ENCODE measurements at places on chromosomes 1 and 21.

DNA sequence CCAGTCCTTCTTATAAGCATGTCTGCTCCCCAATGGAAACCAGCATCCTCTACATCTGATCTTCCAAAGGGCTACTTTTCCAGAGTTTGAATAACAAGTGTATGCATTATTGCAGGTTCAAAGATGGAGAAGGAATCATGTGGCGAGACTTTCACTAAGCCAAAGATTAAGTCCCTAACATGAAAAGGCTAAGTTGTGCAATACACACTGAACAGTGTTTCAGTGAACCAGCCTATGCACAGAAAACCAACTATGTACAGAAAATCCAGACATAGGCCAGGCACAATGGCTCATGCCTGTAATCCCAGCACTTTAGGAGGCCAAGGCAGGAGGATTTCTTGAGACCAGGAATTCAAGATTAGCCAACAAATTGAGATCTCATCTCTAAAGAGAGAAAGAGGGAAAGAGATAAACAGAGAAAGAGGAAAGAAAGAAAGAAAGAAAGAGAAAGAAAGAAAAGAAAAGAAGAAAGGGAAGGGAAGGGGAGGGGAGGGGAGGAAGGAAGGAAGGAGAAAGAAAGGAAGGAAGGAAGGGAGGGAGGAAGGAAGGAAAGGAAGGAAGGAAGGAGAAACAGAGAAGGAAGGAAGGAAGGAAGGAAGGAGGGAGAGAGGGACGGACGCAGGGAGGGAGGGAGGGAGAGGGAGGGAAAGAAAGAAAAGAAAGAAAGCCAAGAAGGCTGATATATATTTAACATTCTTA lies 181.7 kb downstream of the LTN1 start:
- DNase-seq = no peak

DNA sequence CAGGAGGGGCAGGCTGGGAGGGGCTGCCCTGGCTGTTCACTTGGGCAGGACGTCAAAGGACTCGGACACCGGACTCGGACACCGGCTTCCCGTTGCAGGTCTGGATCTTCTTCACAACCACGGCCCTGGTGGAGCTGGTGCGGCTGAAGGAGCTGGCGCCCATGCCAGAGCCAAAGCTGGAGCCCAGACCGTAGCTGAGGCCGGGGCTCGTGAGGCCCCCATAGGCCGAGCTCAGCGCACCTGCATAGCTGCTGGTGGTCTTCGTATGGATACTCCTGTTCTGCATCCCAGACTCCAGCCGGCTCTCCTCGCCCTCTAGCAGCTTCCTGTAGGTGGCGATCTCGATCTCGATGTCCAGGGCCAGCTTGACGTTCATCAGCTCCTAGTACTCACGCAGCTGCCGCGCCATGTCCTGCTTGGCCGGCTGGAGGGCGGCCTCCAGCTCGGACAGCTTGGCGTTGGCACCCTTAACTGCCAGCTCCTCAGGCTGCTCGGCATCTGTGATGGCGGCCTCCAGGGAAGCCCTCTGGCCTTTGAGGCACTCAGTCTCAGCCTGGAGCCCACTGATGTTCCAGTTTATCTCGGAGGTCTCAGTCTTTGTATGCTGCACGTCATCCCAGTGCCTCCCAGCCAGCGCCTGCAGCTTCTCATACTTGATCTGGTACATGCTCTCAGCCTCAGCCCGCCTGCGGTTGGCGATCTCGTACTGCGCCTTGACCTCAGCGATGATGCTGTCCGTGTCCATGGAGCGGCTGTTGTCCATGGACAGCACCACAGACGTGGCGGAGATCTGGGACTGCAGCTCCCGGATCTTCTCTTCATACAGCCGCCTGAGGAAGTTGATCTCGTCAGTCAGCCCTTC lies 15.1 kb upstream of the KLF17 start:
- DNase-seq = no peak

DNA sequence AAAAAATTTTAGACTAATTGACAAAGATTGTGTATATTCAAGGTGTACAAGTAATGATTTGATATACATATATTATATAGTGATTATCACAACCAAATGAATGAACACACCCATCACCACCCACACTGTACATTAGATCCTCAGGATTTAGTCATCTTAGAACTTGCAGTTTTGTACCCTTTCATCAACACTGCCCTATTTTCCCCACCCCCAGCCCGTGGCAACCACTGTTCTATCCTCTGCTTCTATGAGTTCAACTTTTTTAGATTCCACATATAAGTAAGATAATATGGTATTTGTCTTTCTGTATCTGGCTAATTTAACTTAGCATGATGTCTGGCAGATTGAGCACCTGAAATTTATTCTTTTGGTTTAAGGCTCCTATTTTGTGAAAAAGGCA lies 173.6 kb downstream of the IER5 start:
- no peak for DNase-seq

- DNase-seq = no peak
Measured at GRCh38 chr1:94745742-94746141, 74.4 kb upstream of the SLC44A3 start.

DNA sequence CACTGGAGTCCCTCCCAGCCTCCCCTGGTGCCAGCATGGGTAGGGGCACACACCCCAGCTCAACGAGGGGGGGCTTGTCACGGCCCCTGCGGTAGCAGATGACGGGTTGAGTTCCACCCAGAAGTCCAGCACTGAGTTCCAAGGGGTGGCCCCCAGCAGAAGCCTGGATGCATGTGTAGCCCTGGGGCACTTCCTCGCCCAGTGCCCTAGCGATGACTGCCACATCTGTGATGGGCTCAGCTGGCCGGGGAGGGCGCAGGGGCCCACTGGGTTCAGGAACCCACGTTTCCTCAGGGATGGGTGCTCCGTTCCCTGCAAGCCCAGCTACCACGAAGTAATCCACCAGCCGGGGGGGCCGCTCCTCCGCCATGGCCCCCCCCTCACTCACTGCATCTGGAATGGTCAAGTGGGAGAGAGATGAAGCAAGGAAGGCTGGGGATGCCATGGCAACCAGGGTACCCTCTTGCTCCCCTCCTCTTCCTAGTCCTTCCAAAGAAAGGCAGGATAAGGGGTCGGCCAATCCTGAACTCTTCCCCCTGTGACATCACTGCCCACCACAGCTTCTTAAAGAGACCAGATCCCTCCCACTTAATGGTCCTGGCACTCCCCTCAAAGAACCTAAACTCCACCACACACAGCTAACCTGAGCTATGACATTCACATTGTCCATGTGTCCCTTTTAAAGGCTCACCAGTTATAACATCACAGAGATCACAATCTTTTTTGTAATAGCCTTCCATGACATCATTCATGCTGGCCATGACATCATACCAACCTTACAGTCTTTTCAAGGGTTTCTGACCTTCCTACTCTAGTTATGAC lies 2.3 kb downstream of the DENND4B start:
- no peak for DNase-seq

DNA sequence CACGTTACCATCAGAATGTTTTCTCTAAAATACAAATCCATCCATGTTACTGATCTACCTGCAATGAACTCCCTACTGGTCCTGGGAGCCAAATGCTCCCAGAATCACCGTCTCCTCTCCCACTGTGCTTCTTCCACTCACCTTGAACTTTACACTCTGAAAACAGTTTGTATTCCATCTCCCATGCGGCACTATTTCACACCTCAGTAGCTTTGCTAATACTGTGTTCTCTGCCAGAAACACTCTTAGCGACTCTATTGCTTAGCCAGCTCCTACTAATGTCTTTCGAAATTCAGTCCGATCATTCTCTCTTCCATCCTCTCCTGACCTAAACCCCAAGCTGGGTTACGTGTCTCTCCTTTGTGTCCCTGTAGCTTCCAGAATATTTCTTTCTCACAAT lies 284.4 kb upstream of the DUSP10 start:
- DNase-seq = no peak

DNA sequence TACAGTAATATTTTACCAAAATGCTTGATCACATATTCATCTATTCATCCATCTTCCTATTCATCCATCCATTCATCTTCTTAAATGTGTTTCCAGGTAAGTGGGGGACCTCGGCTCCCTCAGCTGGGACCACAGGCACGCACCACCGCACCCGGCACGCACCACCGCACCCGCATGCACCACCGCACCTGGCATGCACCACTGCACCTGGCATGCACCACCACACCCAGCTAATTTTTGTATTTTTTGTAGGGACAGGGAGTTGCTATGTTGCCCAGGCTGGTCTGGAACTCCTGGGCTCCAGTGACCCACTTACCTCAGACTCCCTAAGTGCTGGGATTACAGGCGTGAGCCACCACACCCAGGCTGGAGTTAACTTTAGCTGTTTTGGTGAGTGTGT lies 21.2 kb downstream of the ACTRT2 start:
- DNase-seq = no peak

DNA sequence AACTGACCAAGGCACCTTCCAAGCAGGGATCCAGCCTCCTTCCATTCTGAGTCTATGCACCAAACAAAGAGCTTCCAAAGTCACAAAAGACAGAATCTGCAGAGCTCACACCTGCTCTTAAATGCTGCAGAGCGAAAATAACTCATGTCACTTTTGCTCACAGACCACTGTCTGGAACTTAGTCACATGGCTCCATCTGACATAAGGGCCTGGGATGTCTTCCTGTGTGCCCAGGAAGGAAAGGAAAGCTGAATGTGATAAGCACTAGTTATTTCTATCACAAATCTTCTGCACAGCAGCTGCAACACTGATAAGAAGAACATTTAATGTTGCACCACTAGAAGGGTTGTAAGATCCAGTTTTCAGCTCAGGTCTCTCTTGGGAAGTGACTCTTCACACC lies 39.5 kb upstream of the SGIP1 start:
- DNase-seq = no peak

DNA sequence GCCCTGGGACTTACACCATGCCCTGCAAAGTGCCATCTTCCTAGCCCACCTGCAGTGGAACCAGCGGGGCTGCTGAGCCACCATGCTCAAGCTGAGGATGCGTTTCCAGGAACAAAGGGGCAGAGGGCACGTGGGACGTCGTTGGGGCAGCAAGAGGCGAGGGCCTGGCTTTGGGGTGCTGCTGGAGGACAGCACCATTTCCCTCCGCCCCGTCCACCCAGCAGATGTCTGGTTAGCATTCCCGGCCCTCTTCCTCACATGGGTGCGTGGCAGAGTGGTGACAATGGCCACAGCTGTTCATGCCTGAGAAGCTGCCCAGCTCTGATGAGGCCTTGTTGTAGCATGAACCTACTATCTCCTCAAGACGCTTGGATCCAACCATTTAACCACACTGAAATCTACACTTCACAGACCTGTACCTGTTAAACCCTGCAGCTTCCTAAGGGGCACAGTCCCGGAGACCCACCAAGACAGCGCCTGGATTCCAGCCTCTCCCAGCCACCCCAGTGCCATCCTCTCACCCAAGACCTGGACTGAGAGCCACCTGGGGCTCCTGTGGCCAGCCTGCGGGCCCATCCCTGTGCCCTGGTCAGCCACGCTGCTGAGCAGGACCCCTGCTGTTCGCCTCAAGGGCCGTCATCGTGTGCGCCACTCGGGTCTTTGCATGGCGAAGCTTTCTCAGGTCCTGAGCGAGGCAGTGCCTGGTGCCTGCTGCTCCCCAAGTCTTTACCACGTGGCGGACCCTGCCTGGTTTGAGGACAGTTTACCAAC lies 33.2 kb downstream of the SLC45A1 start:
- no peak for DNase-seq

GRCh38 chr1:188070848-188071247 lies 1242.1 kb downstream of the PLA2G4A start:
- no peak for DNase-seq

GRCh38 chr1:36248250-36248894 lies 24.1 kb downstream of the THRAP3 start:
- no peak for DNase-seq

DNA sequence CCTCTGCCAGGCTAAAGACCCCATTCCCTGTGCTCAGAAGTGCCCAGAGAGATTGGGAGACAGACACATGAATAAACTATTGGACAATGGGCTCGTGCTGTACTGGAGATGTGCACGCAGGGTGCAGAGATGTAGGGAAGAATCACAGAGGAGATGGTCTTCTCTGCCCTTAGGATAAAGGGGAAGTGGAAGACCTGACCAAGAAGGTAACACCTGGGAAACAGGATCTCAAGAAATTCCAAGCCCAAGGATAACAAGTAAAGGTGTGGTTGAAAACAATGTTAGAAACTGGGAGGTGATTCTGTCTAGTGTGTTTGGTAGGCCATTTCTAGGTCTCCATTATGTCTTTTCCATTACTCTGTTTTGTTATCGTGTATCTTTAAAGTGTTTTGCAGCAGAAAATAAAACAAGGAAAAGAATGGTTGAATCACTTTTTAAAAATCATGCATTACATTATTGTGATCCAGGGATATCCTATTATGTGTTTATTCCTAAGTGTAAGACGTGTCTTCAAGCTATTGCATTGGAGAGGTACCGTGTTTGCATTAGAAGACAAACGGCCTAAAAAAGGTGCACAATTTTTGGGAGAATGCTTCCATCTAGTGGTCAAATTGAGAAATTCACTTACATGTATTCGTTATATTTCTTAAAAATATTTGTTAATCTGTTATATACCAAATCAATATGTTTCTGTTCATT lies 40.8 kb upstream of the KCTD3 start:
- DNase-seq = peak; percentile 58

DNA sequence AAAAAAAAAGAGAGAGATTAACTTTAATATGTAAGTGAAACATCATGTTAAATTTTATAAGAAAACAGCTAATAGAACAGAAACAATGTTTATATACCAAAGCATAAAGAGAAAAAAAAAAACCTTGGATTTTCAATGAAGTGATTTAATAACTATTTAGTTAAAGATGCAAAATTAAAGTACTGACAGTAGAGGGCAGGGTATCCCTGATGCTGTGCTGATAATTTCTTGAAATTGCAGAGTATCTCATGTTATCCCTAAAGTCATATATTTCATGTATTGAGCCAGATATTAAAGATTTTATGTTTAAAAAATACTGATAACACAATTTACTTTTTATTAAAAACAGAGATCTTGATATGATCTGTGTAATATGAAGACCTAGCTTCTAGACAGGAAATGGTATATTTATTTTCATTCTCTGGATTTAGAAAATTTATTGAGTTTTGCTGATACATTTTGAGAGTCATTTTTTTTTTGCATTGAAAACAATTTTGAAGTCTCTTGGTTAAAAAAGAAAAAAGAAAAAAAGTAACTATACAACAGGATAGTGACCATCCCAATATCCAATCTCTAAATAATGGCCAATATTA lies 273.2 kb downstream of the USP25 start:
- DNase-seq = no peak

- no peak for DNase-seq
Measured at GRCh38 chr1:178418284-178418955, 78.3 kb downstream of the CLEC20A start.

GRCh38 chr1:246155923-246156322 lies 351.2 kb downstream of the SMYD3 start:
- no peak for DNase-seq

DNA sequence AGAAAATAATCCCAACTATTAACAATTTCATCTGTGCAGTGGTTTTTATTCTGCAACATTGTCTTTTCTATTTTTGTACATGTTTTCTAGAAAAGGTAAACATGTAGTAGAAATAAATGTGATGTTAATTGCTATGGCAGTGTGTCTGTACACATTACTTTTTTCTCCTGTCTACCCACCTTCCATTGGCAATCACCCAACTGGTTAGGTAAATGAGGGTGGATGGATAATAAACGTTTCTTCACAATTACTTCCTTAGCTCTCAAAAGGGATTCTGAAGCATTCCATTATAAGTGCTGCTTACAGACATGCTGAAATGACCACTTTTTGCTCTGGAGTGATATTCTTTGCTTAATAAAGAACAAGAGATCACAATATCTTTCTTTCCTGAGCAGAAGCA lies 61.4 kb downstream of the MAGI3 start:
- no peak for DNase-seq
